ENCODE measurements at places on chromosomes 7 and 10.

DNA sequence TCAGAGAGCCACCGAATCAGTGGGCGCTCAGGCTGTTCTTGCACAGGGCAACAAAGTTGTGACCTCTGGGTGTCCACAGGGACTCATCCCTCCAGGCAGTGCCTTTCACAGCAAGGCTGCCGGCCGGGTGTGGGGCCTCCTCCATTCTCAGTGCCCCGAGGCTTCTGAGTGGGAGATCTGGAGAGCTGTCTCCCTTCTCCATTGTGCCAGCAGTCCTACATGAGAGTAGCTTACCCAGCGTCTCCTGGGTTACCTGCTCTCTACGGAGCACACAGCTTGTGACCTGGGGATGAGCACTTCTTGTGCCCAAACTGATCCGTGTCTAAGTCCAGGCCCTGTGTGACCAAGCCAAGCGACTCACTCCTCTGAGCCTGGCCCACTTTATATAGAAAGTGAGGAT is 240.9 kb upstream of the GRB10 start:
- no peak for DNase-seq

DNA sequence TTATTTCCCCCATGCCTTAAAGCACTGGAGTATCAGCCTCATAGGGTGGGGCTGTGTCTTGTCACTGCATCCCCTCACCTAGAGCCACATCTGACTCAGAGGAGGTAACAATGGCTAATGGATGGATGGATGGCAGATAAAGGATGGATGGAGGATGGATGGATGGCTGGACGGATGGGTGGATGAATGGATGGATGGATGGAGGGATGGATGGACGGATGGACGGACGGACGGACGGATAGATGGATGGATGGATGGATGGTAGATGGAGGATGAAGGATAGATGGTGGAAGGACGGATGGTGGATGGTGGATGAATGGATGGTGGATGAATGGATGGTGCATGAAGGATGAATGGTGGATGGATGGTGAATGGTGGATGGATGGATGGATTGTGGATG is 77.2 kb downstream of the PDGFA start:
- no peak for DNase-seq

GRCh38 chr7:149823631-149824199 is 14.5 kb upstream of the ZNF862 start:
- DNase-seq, result no peak

- DNase-seq, result no peak
Observed at GRCh38 chr10:51716981-51717380, 17.6 kb upstream of the CSTF2T start.

DNA sequence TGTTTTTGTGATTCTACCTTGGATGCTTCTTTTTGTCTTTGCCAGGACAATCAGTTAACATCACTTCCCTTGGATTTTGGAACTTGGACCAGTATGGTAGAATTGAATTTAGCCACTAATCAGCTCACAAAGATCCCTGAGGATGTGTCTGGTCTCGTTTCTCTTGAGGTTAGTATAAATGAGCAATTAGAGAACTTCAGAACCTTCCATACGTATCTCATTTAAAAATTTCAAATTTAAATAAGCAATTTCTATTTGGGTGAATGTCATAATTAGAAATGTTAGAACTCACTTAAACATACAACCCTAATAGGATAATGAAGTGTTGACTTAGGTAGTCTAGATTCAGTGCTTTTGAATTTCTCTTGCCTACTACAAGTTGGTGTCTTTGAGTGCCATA is 69.3 kb upstream of the ADRA2A start:
- no peak for DNase-seq

DNA sequence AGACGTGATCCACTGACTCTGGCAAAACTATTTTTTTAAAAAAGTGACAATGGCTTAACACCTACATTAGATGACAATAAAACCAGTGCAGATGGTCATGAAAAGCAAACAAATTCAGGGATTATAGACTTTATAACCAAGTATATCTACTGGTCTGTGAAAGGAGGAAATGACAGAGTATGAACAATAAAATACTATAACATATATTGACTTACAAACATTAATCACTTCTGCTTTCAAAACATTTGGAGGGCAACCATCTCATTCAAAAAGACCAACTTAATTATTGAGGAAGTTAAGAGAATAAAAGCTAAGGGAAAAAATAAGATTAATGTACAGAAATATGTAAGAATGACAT is 34.8 kb downstream of the JMJD1C start:
- DNase-seq, result no peak

DNA sequence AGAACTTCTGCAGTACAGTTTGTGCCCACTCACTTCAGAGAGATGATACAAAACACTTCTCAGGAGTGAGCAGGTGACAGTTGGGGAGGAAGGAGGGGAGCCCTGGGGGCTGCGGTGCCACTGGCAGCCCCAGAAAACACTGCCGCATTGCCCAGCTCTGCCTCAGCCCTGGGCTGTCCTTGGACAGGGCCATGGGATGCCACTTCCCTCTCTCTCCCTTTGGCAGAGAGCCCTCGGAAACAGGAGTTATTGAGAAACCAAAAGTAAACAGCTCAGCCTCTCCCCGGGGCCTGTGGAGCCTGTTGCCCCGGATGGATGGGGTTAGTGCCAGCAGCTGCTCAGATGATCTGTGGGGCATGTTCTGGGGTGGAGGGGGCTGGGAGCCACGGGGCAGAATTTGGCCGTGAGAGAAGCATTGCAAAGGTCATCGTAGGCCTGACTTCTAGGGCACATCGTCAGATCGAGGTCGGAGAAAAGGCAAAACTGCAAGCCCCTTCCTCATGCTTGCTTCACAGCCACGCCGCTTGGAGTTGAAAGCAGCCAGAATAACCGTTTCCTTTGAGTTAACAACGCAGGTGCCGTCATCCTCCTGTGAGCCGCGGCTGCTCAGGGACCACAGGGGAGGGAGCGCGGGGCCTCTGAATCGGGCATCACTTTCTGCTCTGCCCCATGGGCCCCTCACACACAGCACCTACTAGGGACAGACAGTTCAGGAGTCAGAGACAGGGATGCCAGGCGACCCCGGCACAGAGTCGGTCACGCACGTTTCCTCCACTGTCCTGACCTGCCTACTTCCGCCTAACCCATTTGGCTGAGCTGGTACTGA is 256.4 kb downstream of the CAMK1D start:
- peak; percentile 32 for DNase-seq

DNA sequence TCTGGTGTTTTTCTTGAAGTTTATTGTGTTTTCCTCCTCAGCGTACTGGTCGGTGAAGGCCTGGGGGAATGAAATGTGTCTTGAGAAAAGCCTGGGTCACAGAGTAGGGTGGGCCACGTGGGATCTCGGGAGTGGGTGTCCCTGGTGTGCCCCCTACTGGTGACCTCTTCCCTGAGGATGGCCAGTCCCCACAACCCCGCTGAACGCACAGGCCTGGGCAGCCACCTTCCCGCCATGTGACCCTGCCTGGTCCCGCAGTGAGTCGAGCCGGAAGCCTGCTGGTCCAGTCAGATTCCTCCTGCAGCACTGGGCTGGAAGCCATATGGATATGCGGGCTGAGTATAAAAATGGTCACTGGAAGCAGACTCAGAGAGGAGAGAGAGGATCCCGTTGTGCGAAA is 52.9 kb upstream of the GNA12 start:
- no peak for DNase-seq
